ENCODE measurements at places on chromosomes 1 and 21.
A peak's percentile ranks its signal among the peaks of the same experiment; 100 is the strongest.

DNA sequence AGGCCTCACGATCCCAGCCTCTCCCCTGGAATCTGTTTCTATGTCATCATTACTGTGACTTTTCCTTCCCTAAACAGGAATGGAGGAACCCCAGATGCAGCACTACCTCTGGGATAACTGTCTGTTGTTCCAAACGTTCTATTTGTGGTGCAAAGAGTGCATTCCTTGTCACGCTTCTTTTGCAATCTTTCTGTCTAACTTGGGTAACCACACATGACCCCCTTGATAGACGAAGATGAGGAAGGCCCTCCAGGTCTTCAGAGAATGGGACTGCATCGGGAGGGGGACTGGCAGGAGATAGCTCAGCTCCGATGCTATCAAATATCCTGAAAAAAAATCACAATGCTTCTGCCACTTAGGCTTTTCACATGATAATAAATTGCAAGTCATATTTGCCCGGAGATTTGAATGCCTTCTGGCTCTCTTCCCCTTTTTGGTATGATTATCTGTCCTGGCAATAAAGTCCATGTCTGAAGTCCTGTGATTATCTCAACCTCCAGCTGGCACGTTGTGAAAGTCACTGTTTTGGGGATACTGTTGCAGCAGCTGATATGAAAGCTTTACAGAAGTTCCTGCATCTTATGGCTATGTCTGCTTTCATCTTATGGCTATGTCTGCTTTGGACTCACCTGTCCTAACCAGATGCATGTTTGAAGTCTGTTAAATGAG, 148.7 kb upstream of the LMO4 start:
- DNase-seq: no peak

DNA sequence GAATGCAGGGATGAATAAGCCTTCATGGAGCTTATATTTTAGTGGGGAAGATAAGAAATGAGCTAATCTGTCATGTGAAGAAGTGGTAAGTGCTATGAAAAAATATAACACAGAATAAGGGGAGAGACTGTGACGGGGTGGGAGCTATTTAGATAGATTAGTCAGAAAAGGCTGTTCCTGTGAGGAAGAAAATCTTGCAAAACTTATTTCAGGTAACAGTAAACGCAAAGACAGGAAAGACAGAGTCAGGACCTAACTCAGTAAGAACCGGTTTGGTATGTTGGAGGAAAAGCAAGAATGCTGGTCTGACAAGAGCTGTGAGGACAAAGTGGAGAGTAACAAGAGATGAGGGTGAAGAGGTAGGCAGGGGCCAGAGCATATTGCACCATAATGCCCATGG, 22.0 kb downstream of the GNAI3 start:
- DNase-seq: no peak

GRCh38 chr21:33859373-33860102, 56.1 kb downstream of the ATP5PO start:
- no peak for DNase-seq

DNA sequence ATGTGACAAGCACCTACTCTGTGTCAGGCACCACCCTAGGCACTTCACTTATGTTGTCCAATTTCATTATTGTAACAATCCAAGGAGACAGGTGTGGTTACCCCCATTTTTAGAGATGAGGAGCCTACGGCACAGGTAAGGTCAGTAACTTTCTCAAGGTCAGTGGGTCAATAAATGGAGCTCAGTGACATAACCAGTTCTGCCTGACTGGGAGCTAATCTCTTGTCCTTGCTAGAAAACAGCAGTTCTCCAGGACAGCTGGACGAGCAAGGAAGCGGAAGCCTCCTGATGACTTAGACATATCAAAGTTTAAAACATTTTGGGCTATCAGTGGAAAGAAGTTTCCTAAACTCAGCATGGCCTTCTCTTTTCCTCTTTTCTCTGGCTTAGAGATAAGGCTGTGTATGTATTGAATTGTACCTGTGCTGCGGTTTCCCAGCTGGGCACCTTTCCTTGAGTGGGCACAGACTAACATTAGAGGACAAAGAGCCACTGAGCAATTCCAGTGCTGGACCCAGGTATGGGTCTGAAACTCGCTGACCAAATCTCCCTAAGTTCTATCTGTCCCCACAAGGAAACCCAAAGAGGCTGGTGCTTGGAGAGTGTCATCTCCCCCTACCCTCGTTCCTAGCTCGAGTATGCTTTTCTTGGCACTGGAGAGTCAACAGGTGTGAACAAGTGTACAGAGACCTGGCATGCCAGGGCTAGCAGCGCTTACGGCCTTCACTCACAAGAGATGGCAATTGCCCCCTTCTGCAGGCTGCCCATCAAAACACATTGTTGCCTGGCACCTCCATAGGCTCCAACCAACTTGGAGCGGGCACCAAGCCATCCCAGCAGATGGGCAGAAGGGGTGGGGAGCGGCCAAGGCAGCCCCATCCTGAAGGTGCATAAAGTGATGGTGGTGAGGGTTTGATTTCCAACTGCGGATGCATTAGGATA, 456.1 kb upstream of the PROX1 start:
- no peak for DNase-seq

- no peak for DNase-seq
Observed at GRCh38 chr1:81733480-81733879, 67.3 kb upstream of the ADGRL2 start.

- DNase-seq: no peak
Observed at GRCh38 chr1:36328713-36329112, 5.3 kb upstream of the EVA1B start.

DNA sequence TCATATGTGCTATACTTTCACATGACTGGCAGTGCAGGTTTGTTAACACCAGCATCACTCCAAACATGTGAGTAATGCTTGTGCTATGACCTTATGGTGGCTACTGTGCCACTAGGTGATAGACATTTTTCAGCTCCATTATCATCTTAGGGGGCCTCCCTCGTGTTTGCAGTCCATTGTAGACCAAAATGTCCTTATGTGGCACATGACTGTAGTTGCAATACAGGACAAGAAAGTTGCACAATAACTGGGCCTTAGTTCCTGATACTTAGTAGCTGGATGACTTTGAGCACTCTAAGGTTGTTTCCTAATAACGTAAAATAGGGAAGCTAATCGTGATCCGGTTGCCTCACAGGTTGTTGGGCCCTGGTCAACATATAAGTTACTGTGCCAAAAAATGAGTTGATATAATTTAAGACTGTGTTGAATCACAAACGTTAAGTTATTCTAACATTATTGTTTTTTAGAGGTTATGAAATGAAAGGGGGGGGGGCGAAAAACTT, 511 bp upstream of the SNX27 start:
- DNase-seq: peak; percentile 59

GRCh38 chr1:109756848-109757521, 6.7 kb downstream of the EPS8L3 start:
- DNase-seq: no peak

GRCh38 chr1:156383023-156383422, 14.0 kb downstream of the RHBG start:
- DNase-seq: no peak

DNA sequence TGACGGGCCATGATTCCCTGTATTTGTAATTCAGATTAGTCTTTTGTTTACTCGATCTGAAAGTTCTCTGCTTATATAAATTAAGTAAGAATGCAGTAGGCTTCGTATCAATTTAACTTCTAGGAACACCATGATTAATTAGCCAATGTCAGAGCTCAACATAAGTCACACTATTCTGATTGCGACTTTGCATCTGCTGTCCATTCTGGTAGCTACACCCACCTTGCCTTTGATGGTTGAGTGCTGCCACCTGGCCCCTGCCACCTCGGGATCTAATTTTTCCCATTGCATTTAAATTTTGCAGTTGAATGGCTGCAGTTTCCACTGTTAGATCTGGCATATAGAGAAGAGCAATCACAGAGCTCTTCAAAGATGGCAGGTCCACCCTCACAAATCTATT, 140.0 kb downstream of the LTN1 start:
- no peak for DNase-seq

DNA sequence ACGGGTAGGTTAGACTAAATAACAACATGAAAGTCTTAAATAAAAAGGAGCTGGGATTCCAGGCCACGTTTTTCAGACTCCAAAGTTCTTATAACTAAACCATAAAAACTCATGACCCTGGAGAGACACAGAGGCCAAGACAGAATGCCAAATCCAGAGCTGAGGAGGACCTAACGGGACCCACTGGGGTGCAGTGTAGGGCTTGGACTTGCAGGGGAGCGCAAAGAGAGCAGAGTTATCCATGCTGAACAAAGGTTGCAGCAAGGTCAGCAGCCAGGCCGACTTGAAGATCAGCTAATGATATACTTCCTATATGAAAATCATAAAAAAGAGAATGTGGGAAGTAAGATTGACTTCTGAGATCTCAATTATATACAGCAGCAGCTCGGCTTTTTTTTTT, 237.1 kb downstream of the TM2D1 start:
- no peak for DNase-seq

All from epithelial cell of proximal tubule (primary cell).